ENCODE measurements at places on chromosomes 12 and 14.

GRCh38 chr12:40525054-40525453, 167.2 kb upstream of the CNTN1 start:
- no peak for DNase-seq

DNA sequence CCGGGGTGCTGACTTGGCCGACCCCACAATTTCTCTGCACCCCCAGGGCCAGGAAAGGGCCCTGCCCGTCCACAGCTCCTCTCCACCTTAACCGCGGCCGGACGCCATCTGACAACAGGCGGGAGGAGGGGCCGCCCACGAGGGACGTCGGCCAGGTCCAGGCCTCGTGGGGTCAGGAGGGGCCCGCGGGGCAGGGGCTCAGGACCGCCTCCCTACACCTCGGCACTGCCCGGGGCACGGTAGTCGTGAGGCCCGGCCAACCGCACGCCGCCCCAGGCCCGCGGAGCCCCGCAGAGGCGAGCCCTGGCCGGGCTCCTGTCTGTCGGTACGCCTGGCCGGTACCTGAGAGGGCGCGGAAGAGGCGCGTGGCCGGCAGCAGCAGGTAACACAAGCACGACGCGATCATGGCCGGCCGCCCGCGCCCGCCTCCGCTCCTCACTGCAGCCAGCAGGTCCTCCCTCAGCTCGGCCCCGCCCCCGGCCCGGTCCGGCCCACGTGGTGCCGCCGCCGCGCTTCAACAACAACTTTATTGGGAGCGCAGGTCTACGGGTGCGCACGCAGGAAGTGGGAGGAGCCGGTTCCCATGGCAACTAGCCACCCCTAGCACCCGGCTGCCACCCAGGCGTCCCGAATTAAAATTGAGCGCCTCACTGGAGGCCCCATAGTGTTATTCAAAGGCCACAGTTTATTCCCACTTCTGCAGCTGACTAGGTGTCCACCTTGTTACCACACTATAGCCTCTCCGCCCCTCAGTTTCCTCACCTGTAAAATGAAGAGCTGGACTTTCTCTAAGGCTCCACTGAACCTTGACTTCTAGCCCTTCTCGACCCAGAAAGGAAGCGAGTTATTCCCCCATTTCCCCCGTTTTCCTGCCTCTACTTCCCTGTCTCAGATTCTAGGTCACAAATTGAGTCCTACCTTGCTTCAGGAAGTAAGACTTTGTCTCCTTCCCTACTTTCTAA, at the start of gene ANGEL1:
Gene ANGEL1 (minus strand): TSS at position 461 of the 962 bp plus-strand sequence. CDS start 55 bp downstream, at position 406.
- peak; percentile 96 for DNase-seq

DNA sequence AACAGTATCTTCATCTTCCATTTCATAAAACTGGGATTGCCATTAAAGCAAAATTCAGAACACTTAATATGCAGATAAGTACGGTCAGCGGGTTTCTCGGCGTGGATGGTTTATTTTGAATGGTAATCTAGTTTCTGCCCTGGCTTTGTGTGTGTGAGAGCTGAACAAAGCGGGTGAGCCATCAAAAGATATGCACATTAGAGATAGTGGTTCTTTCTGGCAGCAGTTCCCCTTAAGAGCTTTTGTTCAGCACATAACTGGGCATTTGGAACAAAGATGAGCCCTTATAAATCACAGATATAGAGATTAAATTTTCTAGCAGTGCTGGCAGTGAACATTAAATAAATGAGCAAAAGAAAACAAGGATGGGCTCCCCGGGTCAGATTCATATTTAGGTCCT, 207.5 kb downstream of the CALM1 start:
- no peak for DNase-seq

DNA sequence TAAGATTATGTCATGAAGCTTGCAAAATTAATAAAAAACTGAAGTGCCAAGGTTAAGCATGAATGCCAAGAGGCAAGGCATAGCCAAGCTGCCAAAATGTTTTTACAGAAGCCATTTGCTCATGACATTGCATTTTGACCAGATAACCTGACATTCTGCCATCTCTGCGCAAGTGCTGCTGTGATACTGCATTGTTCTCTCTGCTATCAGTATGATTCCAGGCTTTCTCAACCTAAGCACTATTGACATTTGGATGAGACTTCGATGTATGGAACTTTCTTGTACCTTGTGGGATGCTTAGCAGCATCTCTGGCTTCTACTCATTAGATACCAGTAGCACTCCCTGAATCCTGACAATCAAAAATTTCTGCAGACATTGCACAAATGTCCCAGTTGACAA, 139.2 kb downstream of the RASSF9 start:
- no peak for DNase-seq

GRCh38 chr14:51993285-51993920, 4.1 kb downstream of the RTRAF start:
- no peak for DNase-seq

- DNase-seq: no peak
Observed at GRCh38 chr12:16006752-16007151, 95.6 kb downstream of the DERA start.

DNA sequence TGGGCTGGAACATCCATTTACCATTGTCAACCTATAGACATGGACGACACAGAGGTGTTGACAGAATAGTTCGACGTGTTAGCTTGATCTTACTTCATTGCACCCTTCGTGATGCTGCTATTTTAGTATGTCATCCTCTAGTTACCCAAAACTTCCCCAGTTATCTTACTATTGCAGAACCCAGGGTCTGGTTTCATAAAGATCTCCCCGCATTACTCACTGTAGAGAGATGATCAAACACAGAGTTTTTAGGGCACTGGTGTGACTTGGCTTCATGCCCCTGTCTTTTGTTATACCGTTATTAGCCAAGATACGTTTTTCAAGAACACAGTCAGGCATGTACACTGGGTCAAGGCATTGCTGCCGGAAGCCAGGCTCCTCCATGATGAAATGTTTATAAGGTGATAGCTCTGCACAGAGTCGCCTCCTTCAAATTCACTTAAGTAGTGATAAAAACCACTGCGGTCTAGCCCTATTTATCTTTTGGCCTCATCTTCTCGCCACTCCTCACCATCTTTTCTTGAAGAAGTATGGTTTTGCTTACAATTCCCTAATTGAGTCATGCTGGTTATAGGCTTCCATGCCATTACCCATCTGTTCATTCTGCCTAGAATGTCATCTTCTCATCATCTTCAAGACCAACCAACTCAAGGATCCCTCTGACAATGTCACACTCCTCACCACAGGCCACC, 1127.9 kb downstream of the VRK1 start:
- DNase-seq: no peak

DNA sequence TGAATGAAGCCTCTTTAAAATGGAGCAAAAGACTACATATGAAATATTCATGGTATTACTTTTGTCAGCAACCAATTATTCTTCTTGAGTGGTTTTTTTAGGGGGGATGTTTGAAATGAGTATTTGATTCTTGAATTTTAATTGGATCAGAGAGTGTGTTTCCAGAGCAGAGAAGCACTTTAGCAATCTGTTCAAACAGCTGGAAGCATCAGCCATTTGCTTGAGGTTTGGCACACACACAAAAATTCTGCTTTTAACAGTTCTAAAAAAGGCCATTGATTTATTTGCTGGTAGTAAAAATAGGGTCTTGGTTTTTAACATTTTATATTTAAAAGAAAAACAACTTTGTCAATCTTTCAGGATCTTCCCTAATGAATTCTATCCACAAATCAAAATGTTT, 292.7 kb downstream of the LRFN5 start:
- peak; percentile 93 for DNase-seq

- DNase-seq: no peak
Observed at GRCh38 chr14:74683406-74683805, 29.5 kb downstream of the AREL1 start.

DNA sequence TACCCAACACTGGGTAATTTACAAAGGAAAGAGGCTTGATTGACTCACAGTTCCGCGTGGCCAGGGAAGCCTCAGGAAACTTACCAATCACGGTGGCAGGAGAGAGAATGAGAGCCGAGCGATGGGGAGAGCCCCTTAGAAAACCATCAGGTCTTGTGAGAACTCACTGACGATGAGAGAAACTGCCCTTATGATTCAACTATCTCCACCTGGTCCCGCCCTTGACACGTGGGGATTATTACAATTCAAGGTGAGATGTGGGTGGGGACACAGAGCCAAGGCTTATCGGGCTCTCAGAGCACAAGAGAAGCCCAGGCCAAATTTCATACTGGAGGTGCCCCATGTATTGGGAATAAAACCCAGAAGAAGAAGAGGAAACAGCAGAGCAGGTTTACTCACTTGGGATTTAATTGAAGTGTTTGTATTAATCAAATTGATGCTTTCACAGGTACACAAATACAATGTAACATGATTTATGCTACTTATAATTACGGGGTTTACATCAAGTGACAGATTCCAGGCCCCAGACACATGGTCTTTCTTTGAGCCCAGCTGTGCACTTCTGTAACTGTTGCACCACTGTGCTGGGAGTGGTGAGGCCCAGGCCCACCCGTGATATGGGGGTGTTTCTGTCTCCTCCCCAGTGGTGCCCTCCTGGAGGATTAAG, 8.2 kb upstream of the CCDC85C start:
- peak; percentile 43 for DNase-seq

DNA sequence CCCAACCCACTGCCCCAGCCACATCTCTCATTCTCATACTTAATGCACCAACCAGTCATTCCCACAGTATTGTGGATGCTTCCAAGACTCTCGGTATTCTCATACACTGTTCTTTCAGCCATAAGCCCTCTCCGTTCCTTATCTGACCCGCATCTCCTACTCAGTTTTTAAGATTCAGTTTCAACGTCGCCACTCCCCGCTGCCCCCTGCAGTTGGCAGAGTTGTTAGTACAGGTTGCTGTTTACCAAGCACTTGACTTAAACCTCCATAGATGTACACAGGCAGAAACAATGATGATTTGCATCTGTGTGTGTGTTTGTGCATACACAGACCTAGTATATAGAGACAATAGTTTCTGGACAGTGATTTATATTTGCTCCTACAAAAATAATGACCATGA, 40.2 kb downstream of the PAH start:
- peak; percentile 17 for DNase-seq

- no peak for DNase-seq
Observed at GRCh38 chr12:88141425-88141773, 489 bp downstream of the CEP290 start.

- no peak for DNase-seq
Observed at GRCh38 chr12:108948367-108948766, 68.5 kb downstream of the DAO start.

- DNase-seq: no peak
Observed at GRCh38 chr12:88665071-88665470, 84.8 kb upstream of the KITLG start.

GRCh38 chr14:88321692-88322503, 1.2 kb downstream of the KCNK10 start:
- DNase-seq: no peak

DNA sequence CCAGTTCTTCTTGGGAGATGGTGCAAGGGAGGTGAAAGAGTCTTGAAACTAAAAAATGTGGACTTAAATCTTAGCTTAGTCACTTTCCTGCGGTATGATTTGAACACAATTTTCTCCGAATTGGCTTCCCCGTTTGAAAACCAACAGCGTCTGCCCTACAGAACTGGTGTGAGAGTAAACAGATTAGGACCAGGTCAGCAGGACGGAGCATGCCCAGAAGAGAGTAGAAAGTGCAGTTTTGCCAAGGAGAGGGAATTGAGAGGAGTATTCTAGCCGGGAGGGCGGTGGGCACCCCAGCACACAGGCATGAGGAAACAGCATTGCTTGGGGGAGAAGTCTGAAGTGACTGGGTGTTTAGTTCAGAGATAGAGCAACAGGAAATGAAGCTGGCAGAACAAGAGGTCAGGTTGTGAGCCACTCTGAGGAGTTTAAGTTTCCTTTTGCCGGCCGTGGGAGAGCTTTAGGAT, 927.1 kb downstream of the VRK1 start:
- no peak for DNase-seq
